Stimulated activated CD4-positive, alpha-beta T cell treated with anti-CD3 and anti-CD28 coated beads, TNF-alpha, amount 100 ng/mL, for 1 hour (primary cell): ENCODE measurements at places on chromosomes 12 and 14.

GRCh38 chr12:57771236-57771872, 551 bp downstream of the METTL1 start:
- peak; percentile 45 for DNase-seq

- no peak for DNase-seq
Measured at GRCh38 chr12:69065775-69066174, 132.8 kb upstream of the CPM start.

- DNase-seq = no peak
Measured at GRCh38 chr12:42270596-42270995, 32.5 kb upstream of the YAF2 start.

DNA sequence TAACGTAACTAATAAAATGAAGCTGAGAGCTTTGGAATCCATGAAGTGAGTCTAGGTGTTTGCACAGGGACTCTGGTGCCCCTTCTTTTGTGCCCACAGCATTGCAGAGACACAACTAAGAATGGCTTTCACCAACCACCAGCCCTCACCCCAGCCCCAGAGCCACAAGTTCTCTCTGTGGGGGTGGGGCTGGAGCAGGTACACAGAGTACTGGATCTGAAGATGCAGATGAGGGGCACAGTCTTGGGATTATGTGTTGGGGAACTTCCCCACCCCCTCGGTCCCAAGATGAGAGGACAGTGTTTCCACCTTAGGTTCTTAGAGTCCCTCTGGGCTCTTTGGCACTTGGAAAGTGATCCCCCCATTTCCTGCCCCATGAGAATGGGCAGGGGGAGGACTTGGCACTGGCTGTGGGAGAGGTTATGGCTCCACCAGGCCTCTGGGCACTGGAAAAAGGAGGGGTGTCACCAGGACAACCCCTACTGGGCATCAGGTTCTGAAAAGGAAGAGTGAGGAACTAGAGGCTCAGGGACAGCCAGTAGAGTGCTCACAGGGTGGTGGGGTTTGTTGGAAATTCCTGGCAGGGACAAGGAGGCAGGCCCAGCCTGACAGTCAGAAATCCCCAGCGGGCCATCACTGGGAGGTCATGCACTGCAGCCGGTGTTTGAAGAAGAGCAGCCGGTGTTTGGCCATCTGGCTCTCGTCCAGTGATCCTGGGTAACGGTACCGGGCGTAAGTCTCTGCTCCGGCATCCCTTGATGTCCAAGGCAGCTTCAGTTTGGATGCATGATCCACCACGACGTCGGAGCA, 6.7 kb downstream of the B4GALNT1 start:
- DNase-seq = no peak

DNA sequence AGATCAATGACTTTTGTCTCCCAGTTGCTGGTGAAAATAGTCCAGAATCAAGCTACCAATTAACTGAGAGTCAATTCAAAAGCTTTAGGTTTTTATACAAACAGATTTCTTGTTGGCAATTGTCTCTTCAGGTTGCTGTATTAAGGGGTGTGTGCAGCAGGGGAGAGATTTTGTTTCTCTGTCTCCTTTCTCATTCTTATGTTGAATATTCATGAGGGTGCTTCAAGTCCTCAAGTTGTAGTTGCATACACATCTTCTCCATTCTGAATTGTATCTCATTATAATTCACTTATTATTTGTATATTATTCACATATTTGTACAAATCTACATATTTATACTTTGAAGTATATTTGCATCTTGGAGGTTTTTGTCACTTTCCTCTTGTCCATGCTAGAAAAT, 126.7 kb upstream of the PTPRQ start:
- DNase-seq = no peak

DNA sequence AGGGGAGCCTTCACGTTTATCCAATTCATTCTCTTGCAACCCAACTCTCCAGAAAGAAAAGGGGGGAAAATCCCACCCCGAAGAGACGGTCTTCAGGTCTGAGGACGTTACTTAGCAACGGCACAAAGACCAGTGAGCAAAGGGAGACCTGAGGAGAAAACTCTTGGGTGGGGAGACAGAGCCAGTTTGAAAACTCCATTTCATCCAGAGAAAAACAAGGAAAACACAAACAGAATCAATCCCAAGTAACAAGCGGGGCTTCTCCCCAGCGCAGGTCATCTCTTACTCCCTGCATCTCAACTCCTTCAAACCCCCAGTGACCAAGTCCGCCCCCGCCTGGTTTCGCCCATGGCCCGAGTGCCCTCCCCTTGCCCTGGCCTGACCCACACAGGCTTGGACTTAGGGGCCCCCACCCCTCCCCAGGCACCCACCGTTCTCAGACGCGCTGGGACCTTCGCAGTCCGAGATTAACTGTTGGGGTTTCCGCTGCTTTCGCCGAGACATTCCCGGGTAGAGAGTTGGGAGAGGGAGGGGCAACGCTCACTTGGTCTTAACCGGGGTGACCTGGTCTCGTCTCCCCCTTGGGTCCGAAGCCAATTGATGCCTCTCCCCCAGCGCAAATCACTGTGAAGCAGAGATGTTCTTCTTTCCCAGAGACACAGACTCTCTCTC, 10.4 kb upstream of the SALL2 start:
- DNase-seq = no peak
